ENCODE measurements at places on chromosomes 1 and 21.

- no peak for DNase-seq
Observed at GRCh38 chr21:27421654-27422053, 454.8 kb upstream of the ADAMTS5 start.

DNA sequence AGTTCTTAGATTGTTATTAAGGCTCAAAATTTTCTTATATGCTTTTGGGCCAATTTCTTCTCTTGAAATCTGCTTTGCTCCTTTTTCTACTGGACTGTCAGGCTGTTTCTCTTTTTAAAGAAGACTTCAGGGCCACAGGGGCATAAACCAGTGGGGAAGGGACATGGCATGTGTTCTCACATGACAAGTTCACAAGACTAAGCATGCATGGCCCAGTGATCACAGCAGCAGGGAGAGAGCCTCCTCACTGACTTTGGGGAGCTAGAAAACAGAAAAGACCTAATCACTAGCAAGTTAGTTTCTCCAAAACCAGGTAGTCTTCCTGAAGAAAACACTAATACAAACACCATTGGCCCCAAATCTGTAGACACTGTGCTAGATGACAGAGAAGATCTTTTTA lies 64.8 kb downstream of the RAB3GAP2 start:
- no peak for DNase-seq

- no peak for DNase-seq
Observed at GRCh38 chr21:14955936-14956520, 108.8 kb downstream of the NRIP1 start.

GRCh38 chr1:89363196-89363595 lies 663 bp upstream of the GBP6 start:
- DNase-seq: no peak

- DNase-seq: no peak
Observed at GRCh38 chr1:64917328-64917861, 49.0 kb downstream of the JAK1 start.

GRCh38 chr1:78493451-78493850 lies 2.7 kb downstream of the PTGFR start:
- DNase-seq: no peak

GRCh38 chr21:14716761-14717396 lies 170.8 kb upstream of the SAMSN1 start:
- no peak for DNase-seq

DNA sequence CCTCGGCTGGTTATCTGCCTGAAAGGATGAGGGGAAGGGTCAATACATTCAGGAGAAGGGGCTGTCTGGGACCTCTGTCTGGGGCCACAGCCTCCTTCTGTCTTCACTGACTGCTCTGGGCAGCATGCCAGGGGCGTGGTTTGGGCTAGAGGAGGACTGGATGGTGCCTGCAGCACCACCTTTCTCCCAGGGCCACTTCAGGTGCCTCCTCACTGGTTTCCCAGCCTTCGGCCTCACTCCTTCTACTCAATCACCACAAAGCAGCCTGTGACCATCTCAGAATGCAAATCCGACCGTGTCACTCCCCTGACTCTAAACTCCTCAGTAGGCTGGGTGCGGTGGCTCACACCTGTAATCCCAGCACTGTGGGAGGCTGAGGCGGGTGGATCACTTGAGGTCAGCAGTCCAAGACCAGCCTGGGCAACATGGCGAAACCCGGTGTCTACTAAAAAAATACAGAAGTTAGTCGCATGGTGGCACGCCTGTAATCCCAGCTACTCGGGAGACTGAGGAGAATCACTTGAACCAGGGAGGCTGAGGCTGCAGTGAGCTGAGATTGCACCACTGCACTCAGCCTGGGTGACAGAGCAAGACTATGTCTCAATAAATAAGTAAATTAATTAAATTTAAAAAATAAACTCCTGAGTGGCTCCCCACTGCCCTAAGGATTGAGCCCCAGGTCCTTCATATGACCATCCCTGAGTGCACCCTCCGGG lies 50.1 kb upstream of the ECE1 start:
- DNase-seq: no peak

DNA sequence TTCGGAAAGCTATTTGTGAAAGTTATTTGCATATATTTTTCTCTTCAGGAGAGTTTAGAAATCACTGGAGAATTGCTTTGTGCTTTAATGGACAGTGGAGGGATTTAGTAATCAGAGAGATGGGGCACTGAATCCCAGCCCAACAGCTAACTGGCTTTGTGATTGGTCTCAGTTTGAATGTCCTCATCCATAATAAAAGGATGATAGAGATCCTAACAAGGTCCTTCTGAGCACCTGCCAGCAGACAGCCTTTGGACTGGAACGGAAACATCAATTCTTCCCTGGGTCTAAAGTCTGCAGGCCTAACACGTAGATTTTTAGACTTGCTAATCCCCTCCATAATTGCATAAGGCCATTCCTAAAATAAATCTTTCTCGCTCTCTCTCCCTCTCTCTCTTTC lies 112.0 kb upstream of the ADAMTS5 start:
- DNase-seq: no peak

DNA sequence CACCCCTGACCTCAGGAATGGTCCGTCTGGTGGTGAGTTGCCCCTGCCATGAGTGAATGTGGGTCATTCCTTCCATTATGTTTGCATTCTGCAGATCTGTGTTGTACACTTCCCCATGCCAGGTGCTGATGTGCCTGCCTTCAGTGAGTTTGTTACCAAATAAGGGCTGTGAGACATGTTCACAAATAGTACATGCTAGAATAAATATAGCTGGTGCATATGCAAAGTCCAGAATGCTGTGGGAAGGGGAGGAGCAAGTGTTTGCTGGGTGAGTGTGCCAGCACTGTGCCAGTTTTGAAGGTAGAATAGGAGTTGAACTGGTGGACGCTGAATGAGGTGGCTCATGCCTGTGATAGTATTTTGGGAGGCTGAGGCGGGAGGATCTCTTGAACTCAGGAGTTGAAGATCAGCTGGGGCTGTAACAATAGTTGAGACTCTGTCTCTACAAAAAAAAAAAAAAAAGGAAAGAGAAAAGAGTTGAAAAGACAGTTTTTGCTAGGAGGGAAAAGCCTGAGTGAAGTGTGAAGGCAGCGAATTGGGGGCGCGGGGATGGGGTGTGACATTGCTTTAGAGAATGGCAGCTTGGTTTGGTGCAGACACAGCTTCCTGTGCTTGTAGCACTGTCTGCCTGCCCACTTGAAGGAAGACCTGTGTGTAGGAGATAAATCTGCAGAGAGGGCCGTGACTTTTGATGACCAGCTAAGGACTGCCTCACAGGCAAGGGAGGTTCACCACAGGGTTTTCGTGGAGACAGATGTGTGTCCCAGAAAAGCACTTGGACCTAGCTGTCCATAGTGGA lies 61.1 kb downstream of the LGR6 start:
- no peak for DNase-seq

- DNase-seq: no peak
Observed at GRCh38 chr1:228004856-228005462, 1.8 kb upstream of the WNT3A start.

GRCh38 chr1:205626216-205626615 lies 5.6 kb downstream of the ELK4 start:
- DNase-seq: no peak

DNA sequence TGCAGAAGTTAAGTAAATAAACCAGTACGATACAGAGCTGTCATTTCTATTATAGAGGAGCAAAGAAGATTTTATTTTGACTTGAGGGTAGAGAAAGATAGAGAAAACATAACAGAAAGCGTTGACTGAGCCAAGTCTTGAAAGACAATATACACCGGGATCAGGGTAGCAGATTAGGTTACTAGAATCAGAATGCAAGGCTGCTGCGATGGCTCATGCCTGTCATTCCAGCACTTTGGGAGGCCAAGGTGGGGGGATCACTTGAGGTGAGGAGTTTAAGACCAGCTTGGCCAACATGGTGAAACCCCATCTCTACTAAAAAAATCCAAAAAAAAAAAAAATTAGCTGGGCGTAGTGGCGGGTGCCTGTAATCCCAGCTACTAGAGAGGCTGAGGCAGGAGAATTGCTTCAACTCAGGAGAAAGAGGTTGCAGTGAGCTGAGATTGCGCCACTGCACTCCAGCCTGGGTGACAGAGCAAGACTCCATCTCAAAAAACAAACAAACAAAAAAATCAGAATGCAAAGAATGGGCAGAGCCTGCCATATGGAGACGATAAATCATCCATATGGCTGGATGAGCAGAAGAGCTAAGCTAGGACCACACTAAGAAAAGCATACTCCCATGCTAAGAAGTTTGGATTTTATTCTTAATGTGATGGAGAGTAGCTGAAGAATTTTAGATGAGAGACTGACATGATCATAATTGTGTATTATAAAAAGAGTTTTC lies 9.9 kb upstream of the ABCD3 start:
- DNase-seq: no peak

DNA sequence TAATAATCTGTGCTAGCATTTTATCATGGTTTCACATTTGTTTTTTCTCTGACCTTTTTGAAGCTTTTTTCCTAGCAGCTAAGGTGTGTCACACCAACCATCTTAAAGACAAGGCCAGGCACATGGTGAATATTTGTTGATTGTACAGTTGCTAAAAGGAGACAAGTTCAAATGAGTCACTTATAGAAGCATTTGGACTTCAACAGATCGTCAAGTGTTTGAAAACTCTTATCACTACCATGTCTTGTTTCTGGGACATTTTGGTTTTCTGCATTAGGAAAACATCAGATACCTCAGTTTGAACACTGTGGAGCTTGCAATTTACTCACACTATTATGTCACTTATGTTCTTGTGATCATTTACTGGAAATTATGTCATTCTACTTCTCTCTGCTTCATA lies 407.3 kb downstream of the USP25 start:
- no peak for DNase-seq

GRCh38 chr21:42453224-42453985 lies 42.6 kb downstream of the RSPH1 start:
- no peak for DNase-seq

DNA sequence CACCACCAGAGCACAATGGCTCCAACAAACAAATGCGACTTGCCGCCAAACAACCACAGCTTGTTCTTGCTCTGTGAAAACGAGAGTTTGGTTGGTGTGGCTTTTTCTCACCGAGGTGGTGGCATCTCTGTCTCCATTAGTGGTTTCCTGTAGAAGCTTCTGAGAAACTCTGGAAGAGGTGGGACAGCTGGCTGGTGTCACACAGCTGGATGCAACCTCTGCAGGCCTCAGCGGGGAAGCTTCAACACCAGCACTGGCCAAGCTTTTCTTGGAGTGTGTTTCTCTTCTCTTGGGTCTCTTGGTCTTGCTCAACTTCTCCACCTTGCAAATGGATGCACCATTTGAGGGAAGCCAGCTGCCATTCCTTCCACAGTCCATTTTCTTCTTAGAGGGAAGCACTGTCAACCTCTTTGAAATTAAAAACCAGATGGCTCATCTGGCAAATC lies 124.8 kb downstream of the KCNN3 start:
- no peak for DNase-seq

GRCh38 chr1:15249081-15249480 lies 2.1 kb downstream of the FHAD1 start:
- DNase-seq: no peak

DNA sequence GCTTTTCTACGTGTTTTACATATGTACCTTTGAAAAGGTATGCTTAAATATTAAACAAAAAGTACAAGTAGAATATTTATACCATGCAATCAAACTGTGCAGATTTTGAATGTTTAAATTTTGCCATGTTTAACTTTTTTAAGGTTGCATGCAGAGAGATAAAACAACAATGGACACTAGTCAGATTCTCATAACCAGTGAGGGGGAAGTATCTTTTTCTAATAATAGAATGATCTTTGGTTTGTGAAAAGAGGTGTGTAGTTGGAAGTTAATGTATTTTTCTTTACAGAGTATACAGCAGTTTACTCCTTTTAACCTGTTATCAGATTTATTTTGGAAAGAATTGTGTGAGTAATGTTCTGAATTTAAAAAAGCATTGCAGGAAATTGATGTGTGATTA lies 27.1 kb downstream of the POU2F1 start:
- no peak for DNase-seq

DNA sequence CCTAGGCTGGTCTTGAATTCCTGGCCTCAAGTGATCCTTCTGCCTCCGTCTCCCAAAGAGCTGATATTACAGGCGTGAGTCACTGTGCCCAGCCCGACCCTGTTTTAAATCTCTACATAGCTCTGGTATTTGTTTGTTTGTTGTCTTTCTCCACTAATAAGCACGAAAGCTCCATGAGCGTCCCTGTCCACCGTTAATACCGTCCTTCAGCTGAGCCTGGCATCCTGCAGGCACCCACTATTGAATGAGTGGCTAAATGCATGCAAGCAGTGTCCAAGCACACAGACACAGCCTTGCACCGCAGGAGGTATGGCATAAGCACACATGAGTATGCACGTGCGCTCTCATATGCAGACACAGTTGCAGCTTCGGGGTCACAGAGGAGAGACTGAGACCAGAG lies 4.5 kb upstream of the COL16A1 start:
- DNase-seq: no peak

- no peak for DNase-seq
Observed at GRCh38 chr1:111879081-111879480, 110.4 kb downstream of the KCND3 start.

DNA sequence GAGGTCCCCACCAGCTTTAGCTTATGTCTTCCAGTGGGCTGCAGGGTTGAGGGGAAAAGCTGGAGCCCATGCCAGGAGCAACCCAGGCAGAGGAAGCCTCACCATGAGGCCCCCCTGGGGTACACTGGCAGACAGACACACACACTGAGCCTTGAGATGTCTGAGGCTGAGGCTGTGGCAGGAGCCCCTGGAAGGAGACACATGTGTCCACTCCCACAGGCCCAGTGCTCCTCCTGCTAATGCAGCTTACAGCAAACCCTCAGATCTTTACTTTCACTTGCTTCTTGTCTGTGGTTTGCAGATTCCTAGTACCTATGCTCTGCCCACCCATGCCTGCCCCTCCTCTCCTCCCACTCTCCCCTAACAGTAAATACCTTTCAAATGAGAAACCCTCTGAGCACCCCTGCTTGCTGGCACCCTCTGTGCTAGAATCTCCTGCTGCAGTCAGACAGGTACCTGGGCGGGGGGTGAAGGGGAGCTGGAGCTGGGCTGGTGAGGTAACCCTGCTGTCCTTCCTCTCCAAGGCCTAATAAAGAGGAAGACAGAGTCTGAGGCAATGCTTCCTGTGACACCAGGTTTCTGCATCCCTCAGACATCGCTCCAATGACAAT lies 63.4 kb upstream of the NEK2 start:
- no peak for DNase-seq

DNA sequence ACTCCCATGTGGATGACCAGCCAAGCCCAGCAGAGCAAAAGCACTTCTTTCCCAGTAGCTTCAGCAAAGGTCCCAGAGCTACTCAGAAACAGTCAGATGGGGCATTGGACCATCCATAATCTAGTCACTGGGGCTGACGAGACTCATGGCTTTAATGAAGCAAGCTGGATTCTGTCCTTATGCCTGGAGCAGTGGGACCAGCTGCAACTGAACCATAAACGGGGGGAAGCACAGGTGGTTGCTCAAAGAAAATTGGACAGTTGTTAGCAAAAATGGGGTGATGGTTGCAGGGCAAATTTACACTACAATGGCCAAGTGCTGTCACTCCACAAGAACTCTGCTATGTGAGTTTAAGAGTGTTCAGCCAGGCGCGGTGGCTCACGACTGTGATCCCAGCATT lies 17.4 kb upstream of the FASLG start:
- no peak for DNase-seq
